NCI-H2029 (cell line): ENCODE measurements at places on chromosomes 16 and 17.

- peak; percentile 64 for DNase-seq
Observed at GRCh38 chr17:57605675-57606105, 139.4 kb downstream of the CCDC182 start.

DNA sequence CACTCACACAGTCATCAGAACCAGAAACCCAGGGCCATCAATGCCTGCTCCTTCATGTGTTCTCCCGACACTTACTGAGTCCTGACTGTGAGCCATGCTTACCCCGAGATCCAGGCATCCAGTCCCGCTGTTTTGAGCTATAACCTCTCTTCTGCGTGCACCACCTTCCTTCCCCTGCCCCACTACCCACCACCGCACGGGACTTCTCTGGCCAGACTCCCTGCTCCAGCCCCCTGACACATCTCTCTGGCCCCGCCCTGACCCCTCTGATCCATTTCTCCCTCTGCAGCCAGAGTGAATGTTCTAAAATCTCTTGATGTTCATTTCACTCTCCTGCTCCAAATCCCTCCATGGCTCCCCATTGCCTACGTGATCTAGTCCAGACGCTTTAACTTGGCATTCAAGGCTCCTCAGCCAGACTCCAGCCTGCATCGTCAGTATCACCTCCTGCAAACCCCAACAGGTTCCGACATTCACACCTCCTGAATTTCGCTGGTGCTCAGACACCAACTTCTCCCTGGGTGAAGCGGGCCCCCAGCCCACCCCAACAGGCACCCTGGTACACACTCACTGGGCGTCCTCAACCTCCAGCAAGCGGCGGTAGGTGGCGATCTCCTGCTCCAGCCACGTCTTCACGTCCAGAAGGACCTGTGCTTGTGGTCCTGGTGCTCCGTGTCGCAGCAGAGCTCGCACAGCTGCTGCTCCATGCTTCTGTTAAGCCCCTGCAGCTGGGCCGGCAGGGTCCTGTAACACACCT is 3.1 kb upstream of the KRT17 start:
- DNase-seq = no peak

GRCh38 chr17:67095803-67096202 is 51.4 kb downstream of the CACNG1 start:
- DNase-seq = no peak

DNA sequence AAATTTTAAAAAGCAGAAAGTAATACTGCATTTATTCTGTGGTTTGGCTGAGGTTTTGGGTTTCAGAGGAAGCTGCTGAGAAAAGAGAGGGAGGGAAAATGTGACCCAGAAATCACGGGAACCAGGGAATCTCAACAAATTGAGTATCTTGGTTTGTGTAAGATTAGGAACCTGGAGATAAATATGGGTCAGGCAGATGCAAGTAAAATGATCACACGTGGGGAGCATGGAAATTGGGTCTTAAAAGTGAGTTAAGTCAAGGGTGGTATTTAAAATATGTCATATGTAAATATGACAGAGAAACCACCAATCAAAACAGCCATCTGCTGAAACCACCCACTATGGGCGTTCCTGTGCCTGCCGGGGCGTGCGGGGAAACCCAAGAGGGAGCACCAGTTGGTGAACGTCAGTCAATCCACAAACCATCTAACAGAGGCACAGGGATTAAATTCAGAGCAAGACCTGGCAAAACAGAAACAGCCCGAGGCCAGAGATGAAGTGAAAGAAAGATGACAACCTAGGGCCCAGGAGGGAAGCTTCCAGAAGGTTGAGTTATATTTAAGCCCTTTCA is 33.4 kb downstream of the CDH13 start:
- no peak for DNase-seq

DNA sequence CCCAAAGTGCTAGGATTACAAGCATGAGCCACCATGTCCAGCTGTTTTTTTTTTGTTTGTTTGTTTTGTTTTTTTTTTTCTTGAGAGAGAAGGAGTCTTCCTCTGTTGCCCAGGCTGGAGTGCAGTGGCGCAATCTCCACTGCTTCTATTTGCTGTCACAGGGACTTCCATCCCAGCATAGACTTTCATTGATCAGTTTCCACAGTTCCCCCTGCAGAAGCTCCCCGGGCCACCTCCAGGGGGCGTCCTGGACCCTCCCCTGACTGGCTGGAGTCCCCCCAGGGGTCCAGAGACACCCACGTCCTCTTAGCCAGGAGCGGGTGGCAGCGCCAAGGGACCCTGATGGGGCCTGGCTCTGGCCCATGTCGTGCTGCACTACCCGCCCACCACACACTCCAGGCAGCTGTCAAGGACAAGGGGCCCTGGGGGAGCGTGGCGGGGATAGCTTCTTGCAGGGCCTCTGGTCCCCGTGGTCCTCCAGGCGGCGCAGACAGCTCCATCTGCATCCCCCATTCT is 3.1 kb upstream of the NPW start:
- no peak for DNase-seq

DNA sequence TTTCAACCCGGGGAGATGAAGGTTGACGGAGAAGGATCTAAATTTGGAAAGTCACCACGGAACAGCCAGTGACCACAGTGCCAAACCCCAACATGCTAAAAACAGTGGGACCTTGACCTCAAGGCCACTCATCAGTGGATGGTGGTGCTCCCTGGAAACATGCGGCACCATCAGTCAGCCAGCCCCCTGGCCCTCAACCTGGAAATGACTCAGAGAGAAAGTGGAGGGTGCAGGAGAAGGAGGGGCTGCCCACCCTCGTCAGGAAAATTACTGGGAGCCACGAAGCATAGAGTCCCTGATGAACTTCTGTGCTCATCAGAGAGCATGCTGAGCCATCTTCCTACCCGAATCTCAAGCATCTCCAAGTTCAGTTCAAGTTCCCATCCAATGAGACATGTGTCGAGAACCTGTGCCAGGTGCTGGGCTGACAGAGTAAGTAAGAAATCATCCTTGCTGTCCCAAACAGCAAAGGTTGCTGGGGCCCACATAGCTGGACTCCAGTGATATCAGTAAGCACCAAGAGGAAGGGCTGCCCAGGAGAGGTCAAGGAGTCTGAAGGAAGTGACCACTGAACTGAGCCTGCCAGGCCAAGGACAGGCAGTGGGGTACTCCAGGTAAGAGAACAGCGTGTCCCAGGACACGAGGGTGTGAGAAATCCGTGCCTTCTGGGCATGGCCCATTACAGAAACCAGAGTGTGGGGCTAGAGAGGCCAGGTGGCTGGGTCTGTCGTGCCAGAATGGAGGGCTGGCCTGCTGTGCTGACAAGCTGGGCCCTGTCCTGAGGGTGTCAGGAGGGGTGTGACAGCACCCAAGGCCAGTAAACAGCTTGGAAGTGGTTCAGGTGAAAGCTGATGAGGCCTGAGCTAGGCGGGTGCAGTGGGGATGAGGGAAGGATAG is 5.2 kb downstream of the PECAM1 start:
- DNase-seq = no peak

DNA sequence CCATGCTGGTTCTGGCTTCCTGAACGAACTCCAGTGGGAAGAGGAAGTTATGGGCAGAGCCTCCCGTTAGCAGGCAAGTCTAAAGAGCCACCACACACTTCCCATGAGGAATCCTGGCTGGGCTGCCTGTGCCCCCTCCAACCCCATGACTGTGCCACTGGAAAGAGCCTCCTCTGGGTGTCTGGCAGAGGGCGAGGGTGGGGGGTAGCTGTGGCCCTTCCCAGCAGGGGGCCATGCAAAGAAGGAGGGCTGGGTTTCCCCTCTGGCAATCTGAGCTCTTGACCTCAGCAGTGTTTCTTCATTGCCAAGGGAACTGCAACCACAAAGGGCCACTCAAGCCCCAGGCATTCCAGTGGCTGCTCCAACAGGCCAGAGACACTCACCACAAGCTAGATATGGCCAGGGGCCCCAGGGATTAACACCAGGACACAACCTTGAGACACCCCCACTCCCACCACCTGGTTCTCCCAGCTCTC is 1.7 kb upstream of the RRAD start:
- DNase-seq = no peak
